ENCODE measurements at places on chromosomes 16 and 17.
A peak's percentile ranks its signal among the peaks of the same experiment; 100 is the strongest.

DNA sequence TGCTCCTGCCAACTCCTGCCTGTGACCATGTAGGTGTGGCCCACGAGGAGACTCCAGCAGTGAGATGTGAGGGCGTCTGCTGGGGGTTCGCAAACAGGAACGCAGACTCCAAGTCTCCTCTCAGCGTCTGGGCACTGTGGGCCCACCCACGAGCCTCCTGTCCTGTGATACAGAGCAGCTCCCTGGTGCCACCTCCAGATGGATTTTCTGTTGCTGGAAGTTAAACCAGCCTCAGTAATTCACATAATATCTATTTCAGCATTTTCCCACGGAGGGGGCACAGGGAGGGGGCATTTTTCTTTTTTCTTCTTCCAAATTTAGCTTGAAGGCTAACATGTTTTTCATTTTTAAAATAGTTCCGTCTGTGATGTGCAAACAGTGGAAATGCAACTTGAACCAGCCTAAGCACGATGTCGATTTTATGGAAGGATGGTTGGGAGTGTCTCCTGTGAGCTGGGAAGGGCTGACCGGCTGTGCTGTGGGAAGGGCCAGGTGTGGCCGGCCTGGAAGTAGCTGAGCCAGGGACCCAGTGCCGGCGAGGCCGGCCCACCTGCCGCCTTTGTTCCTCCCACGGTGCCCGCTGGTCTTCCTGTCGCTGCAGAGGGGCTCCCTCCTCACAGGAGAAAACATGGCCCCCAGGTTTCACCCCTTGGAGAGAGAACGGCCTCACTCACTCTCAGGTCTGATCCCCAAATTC, 3.9 kb upstream of the RAB40B start:
- peak; percentile 49 for DNase-seq

DNA sequence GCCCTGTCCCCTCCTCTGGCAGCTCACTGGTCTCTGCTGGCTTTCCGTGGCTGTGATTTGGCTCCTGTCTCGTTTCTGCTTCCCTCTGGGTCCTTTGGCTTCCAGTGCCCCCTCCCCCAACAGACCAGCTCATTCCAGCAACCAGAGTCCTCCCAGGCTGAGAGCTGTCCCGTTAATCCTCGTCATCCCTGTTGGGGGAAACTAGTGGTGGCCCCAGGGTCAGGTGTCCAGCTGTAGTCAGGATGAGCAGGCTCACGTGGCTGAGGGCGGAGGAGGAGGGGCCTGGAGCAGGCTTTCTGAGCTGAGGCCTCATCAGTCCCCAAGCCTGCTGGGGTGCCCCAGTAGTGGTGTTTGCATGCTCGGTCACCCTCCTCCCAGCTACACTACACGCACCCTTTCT, 10.7 kb upstream of the CBX4 start:
- DNase-seq: peak; percentile 85

DNA sequence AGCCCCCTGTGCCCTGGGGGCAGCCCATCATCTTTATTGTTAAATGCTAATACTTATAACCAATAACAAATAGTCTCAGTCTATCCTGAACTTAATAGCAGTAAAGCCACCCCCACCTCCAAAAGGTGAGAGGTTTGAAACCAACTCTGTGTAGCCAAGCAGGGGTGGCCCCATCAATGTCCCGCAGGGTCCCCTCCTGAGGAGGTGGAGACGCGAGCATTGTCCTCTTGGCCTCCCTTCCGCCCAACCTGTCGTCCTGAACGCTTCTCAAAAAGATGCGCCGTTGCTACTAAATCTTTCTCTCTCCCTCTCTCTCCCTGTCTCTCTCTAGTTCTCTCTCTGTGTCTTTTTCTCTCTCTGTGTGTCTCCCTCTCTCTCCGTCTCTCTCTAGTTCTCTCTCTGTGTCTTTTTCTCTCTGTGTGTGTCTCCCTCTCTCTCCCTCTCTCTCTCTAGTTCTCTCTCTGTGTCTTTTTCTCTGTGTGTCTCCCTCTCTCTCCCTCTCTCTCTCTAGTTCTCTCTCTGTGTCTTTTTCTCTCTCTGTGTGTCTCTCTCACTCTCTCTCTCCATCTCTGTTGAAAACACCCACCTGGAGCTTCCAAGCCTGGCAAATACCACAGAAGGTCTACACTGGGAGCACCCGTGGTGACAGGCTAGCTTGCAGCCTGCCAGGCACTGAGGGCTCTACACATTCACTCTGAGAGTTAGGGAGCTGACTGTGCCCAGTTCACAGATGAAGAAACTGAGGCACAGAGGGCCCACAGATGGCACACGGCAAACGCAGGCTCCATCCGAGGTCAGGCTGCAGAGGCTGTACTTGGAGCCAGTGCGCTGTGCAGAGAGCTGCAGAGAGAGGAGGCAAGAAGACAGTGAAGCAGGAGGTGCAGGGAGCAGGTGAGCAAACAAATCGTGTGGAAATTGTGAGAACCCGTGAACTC, 185.9 kb downstream of the C16orf95 start:
- DNase-seq: no peak

DNA sequence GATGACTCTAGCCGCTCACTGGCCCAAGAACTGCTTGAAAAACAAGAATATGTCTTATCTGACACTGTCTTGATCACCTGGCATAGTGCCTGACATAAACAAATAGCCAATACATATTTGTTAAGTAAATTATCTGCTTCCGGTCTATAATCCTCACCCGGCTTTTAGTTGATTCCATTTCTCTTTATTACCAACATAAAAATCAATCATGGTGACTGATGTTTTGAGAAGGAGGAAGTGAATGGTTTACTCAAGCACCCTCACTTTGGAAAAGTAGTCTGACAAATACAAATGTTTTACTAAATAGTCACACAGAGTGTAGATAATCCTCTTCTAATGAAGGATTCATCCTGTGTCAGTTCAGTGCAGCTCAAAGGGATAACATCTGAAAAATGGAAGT, 47.0 kb downstream of the SKAP1 start:
- DNase-seq: no peak

GRCh38 chr17:77667478-77667877, 291.0 kb upstream of the TNRC6C start:
- DNase-seq: no peak

DNA sequence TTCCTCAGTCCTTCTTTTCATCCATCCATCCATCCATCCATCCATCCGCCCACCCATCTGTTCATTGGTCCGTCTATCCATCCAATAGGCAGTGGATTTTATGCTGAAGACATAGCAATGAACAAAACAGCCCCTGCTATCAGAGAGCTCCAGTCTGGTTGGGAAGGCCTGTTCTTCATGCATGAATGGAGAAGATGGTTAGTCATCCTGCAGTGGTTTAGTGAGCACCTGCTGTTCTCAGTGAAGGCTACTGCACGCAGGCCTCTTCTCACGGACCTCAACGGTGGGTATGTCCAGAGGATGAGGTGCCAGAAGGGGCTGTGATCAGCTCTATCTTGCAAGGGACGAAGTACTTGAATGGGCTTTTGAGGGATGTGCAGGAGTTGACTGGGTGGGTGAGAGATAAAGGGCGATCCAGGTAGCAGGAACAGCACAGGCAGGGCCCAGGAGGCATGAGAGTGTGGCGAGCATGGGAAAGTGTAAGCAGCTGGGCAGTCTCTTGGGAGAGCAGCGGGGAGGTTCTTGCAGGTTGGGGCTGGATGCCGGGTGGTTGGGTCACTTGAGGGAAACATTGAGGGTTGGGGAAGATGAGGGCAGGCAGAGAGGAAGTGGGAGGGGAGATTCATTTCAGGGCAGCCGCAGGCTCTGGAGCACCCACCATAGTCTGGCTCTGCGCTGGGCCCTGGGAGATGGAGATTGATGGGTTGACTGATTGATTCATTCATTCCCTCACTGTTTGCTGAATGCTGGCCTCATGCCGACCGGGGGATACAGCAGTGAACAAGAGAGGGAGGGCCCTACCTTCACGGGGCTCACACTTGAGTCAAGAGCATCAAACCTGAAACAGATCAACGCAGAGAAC, 115.0 kb upstream of the CIBAR2 start:
- no peak for DNase-seq

DNA sequence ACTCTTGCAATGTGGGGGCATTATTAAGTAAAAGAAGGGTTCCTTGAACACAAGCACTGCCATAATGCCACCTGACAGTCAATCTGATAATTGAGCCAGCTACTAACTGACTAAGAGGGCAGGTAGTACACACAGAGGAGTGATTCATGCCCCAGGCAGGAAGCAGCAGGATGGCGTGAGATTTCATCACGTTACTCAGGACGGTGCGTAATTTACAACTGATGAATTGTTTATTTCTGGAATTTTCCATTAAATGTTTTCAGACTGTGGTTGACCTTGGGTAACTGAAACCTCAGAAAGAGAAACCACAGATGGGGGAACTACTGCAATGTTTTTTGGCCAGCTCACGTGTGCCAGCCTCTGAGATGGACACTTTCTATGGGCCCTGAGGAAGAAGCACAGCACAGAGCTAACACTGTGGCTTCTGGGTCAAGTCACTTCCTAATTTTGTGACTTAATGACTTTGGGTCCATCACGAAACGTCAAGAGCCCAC, 46.7 kb downstream of the C17orf67 start:
- DNase-seq: no peak

DNA sequence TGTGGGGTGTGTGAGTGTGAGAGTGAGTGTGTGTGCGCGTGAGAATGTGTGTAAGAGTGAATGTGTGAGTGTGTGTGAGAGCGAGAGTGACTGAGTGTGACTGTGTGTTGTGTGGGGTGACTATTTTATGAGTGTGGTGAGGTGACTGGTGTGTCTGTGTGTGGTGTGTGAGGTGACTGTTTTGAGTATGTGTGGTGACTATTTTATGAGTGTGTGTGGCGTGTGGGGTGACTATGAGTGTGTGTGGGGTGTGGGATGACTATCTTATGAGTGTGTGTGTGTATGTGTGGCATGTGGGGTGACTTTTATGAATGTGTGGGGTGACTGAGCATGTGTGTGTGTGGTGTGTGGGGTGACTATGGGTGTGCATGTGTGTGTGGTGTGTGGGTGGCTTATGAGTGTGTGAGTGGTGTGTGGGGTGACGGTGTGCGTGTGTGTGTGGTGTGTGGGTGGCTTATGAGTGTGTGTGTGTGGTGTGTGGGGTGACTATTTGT, 152.9 kb upstream of the PLCG2 start:
- DNase-seq: no peak

GRCh38 chr17:2175294-2175628, 120.4 kb downstream of the HIC1 start:
- DNase-seq: no peak

GRCh38 chr17:81443269-81443668, 48.0 kb downstream of the BAHCC1 start:
- no peak for DNase-seq

DNA sequence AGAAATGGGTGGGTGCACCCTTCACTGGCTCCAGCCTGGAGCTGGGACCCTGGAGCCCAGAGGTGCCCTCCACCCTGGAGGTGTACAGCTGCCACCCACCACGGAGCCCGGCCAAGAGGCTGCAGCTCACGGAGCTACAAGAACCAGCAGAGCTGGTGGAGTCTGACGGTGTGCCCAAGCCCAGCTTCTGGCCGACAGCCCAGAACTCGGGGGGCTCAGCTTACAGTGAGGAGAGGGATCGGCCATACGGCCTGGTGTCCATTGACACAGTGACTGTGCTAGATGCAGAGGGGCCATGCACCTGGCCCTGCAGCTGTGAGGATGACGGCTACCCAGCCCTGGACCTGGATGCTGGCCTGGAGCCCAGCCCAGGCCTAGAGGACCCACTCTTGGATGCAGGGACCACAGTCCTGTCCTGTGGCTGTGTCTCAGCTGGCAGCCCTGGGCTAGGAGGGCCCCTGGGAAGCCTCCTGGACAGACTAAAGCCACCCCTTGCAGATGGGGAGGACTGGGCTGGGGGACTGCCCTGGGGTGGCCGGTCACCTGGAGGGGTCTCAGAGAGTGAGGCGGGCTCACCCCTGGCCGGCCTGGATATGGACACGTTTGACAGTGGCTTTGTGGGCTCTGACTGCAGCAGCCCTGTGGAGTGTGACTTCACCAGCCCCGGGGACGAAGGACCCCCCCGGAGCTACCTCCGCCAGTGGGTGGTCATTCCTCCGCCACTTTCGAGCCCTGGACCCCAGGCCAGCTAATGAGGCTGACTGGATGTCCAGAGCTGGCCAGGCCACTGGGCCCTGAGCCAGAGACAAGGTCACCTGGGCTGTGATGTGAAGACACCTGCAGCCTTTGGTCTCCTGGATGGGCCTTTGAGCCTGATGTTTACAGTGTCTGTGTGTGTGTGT, 46.8 kb downstream of the IL21R start:
- no peak for DNase-seq

DNA sequence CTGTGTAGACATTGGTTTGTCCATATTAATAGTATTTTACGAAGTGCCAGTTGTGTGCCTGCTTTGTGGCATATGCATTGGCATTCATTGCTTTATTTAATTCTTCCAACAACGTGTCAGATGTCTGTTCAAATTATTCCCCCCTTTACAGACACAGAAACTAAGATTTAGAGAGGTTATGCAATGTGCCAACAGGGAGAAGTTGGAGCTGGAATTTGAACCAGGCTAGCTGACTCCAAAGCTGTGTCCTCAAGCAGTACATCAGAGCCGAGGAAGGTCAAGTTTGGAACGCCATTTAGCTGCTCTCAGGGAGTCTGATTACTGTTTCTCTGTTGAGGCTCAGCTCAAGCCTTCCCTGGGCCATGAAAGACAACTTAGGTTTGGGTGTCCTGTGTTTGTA, 232.3 kb downstream of the WWOX start:
- no peak for DNase-seq

DNA sequence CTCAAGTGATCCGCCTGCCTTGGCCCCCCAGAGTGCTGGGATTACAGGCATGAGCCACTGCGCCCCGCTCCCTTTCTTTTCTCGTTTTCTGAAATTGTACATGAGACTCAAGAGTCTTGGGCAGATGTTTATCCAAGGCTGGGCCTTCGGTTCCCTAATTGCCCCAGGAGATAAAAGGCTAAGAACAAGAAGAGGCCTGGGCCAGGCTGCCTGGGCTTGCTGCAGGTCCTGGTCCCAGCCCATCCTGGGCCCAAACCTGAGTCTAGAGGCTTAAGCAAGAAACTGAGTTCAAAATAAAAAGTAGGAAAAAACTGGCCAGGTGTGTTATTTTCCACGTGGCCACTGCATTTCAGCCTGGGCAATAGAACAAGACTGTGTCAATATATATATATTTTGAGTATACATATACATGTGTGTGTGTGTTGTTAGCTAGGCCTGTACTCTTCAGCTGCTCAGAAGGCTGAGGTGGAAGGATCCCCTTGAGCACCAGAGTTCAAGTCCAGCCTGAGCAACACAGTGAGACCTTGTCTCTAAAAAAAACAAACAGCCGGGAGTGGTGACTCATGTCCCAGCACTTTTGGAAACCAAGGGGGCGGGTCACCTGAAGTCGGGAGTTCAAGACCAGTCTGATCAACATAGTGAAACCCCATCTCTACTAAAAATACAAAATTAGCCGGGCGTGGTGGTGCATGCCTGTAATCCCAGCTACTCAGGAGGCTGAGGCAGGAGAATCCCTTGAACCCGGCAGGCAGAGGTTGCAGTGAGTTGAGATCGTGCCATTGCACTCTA, 6.8 kb upstream of the CLUH start:
- no peak for DNase-seq

- no peak for DNase-seq
Measured at GRCh38 chr16:78761427-78761826, 662.0 kb downstream of the WWOX start.

DNA sequence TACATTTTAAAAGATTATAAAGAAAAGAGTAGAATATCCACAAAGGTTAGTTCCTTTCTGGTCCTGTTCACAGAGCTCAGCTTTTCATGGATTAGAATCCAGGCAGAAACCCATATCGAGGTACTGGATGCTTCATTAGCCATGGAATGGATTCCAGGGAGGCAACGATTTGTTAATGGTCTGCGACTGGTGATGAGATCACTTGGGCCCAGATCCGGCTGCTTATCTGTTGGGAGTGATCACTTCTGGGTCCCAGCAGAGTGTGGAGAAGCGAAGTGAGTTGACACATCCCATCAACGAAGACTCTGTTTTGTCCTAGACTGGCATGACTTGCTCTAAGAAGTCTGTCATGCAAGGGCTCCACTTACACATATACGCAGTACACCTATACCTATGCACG, 165.8 kb downstream of the MAF start:
- no peak for DNase-seq
